ENCODE measurements at places on chromosomes 4 and X.

DNA sequence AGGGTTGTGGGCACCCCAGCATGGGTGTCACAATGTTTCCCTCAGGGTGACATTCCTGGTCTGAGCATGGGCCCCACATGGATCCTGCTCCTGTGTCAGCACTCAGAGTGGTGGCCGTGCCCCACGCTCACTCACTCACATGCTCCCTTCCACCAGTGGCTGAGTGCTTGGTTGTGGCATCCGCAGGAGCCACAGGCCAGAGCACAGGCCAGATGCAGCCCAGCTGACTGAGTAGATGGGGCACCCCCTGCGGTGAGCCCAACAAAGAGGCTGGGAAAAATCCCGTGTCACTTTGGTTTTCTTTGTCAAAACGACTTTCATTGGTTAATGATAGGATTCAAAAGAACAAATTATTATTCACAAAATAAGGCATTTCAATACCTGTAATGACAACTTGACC, 204.6 kb upstream of the ANXA10 start:
- no peaks in the 10 kb centered on the region for H3K27me3 ChIP-seq
- H3K4me1 ChIP-seq, result no peaks in the 10 kb centered on the region
- no peak overlapping the region for H3K27ac ChIP-seq
- no peaks in the 10 kb centered on the region for H3K36me3 ChIP-seq
- DNase-seq, result no peak

- no peaks in the 10 kb centered on the region for H3K4me1 ChIP-seq
- no peak overlapping the region for H3K4me3 ChIP-seq
- H3K27ac ChIP-seq, result no peak overlapping the region
- DNase-seq, result no peak
- H3K36me3 ChIP-seq, result no peaks in the 10 kb centered on the region
These were observed 1596.9 kb downstream of the RPA4 start for GRCh38 chrX:98480606-98481005.

DNA sequence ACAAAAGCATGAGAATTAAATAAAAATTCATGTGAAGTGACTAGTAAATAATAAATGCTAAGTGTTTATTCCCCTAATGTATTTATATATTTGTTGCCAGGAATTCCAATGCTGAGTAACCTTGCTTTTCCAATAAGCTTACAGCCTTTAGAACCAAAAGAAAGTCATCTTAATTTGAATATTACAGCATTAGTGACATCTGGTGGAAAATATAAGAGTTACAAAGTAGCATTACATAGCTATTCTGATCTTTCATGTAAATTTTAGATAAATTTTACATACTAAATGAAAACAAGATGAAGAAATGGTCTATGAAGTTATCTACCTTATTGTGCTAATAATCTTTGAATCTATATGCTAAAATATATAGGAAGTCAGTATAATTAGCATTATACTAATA, 10.4 kb downstream of the MAD2L1 start:
- no peaks in the 10 kb centered on the region for H3K27me3 ChIP-seq

DNA sequence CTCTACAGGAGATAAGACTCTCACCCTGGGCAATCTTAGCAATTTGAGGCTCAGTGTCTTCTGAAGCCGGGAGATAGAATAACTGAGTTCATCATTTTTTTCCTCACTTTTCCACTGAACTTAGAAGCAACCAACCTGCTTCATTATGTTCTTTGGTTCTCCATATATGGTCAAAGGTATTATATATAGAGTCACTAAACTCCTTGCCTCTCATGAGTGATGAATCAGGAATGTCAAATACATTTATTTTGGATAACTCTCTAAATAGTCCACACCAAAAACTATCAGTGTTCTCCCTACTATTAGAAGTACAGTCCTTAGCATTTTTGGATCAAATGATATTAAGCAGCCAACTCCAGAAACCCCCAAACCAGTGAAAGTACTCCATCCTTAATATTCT, 421.5 kb upstream of the EPHA5 start:
- H3K4me3 ChIP-seq, result no peak overlapping the region
- DNase-seq, result no peak
- no peak overlapping the region for H3K27ac ChIP-seq
- H3K4me1 ChIP-seq, result no peaks in the 10 kb centered on the region
- no peaks in the 10 kb centered on the region for H3K36me3 ChIP-seq

- no peak for DNase-seq
- H3K4me1 ChIP-seq, result peaks cover 27% of the 10 kb centered on the region
These were observed 159.2 kb downstream of the SPRY1 start for GRCh38 chr4:123555807-123556273.

DNA sequence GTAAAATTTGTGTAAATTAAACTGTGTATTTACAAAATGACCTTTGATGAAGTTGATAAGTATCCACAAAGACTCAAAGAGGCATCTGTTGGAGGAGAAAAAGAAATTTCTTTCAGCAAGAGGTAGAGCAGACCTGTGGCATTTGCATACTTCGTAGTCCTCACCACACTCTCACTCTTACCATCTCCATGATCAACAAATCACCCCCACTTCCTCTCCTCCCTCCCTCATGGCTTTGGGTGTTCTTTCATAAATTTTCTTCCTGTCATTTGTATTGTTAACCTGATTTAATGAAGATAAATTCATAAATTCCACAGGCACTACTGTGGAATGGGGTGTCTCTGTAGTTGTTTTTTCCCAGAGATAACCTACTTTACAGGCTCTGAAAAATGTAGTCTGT, 366.5 kb downstream of the ZNF674 start:
- no peak overlapping the region for H3K27ac ChIP-seq
- DNase-seq, result no peak
- H3K4me1 ChIP-seq, result peaks cover 8% of the 10 kb centered on the region
- H3K4me3 ChIP-seq, result no peak overlapping the region
- H3K36me3 ChIP-seq, result no peaks in the 10 kb centered on the region

DNA sequence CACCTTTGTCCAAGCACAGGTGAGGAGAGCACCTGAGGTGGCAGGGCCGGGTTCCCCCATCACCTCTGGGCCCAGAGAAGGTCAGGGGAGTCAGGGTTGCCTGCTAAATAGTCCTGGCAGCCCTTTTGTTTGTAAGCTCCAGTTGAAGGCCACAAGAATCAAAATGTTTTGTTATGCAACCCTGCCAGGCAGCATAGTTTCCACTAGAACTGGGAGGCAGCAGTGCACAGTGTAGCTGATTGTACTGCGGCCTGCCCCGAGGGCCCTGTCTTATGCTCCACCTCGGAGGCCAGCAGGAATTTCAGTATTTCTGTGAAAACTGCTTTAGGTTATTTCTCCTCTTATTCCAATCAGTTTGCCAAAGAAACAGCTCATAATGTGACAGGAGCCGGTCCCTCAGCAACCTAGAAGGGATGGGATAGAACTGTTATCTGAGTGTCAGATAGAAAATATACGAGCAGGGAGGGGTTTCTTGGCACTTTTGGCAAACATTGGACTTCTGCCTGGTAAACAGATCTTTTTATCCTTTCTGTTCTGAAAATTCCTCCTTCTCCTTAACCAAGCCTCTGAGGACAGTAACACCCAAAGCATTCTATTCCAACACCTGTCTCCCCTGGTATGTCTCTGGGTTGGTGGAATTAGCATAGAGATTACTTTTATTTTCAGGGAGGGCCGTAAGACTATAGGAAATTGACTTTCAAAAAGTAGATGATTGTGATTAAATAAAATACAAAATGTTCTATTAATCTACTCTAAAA, 93.6 kb downstream of the LNX1 start:
- no peak overlapping the region for H3K27ac ChIP-seq
- H3K27me3 ChIP-seq, result no peaks in the 10 kb centered on the region
- DNase-seq, result no peak

GRCh38 chr4:23441530-23442069, 448.2 kb downstream of the PPARGC1A start:
- no peak overlapping the region for H3K4me3 ChIP-seq
- H3K4me1 ChIP-seq, result no peaks in the 10 kb centered on the region
- no peak overlapping the region for H3K27ac ChIP-seq
- DNase-seq, result no peak

GRCh38 chr4:57113870-57114269, 3.7 kb upstream of the IGFBP7 start:
- H3K27me3 ChIP-seq, result peaks cover 18% of the 10 kb centered on the region
- H3K36me3 ChIP-seq, result no peaks in the 10 kb centered on the region
- peaks cover 33% of the 10 kb centered on the region for H3K4me1 ChIP-seq
- no peak overlapping the region for H3K4me3 ChIP-seq
- no peak overlapping the region for H3K27ac ChIP-seq
- no peak for DNase-seq

DNA sequence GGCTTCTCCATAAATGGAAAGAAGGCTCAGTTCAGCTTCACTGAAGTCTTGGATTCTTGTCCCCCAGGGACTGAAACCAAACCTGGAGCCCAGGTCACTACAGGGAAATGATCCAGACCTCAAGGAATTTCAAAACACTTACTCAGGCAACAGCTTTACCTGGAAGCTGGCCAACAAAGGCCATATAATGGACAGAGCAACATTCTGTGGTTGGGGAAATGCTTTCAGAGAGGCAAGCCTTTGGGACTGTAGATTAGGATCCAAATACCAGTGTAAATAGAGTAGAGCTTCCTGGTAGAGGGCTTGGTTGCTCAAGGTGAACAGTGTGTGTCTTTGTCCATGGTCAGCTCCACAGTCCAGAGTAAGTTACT, 57.0 kb upstream of the PROM1 start:
- no peak overlapping the region for H3K4me3 ChIP-seq
- peaks cover 5% of the 10 kb centered on the region for H3K36me3 ChIP-seq
- DNase-seq, result no peak
- H3K27me3 ChIP-seq, result peaks cover 4% of the 10 kb centered on the region

- no peaks in the 10 kb centered on the region for H3K36me3 ChIP-seq
- no peaks in the 10 kb centered on the region for H3K4me1 ChIP-seq
- DNase-seq, result no peak
- no peak overlapping the region for H3K4me3 ChIP-seq
- H3K27me3 ChIP-seq, result no peaks in the 10 kb centered on the region
- H3K27ac ChIP-seq, result no peak overlapping the region
These were observed 261.7 kb downstream of the ANKRD50 start for GRCh38 chr4:124450851-124451250.

GRCh38 chr4:185217408-185217975, 8.1 kb downstream of the SNX25 start:
- H3K36me3 ChIP-seq, result peaks cover 9% of the 10 kb centered on the region
- peaks cover 91% of the 10 kb centered on the region for H3K4me1 ChIP-seq
- no peak for DNase-seq
- no peak overlapping the region for H3K27ac ChIP-seq
